ENCODE measurements at places on chromosomes 7 and 10.

DNA sequence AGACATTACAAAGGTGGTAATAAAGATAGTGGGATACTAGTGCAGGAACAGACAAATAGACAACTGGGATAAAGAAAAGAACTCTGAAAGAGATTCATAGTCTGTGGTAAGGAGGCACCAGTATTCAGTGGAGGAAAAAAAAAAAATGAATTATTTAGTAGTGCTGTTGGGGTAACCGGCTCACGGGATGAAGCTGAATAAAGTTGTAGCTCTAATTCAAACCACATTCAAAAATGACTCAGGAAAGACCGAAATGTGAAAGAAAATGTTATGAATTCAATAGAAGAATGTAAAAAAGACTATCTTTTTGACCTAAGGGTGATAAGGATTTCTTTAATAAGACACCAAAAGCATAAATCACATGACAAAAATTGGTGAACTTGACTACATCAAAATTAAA, 83.1 kb upstream of the HABP2 start:
- DNase-seq = no peak

GRCh38 chr10:451856-452255, 237.6 kb downstream of the DIP2C start:
- DNase-seq = no peak

DNA sequence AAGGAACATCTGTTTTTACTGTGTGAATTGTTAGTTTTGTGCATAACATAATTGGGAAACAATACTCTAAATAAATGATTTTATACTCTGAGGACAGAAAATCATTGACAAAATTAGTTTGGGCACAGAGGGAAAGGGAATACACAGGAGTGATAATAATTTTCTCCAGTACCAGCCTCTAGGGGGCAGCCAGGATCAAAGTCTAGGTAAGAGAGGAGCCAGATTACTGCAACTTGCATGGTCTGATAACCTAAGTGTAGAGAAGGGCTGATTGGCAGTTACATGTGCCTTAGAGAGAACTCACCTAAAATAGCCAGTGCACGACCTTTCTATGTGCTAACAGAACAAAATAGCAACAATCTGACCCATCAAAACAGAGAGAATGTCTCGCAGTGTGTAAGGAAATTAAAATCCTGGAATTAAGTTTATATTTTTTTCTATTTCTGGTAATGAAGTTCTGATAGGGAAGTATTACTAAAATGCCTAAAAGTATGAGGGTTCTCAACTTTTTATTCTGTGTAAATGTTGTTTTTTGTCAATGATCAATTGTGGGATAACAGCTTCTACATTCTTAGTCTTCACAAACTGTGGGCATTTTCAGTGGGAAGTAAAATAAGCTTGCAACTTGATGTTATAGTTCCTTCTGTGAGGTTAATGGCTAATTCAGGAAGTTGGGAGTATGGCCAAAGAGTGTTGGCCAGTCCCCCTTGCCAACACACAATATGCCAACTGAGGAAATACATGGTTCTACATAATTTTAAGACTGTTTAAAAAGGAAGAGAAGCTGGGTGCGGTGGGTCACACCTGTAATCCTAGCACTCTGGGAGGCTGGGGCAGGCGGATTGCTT, 66.4 kb downstream of the EXOC6 start:
- DNase-seq = peak; percentile 37

GRCh38 chr7:99006739-99007424, 128.6 kb downstream of the TRRAP start:
- no peak for DNase-seq

- no peak for DNase-seq
Observed at GRCh38 chr7:22351329-22351692, 5.6 kb downstream of the RAPGEF5 start.

DNA sequence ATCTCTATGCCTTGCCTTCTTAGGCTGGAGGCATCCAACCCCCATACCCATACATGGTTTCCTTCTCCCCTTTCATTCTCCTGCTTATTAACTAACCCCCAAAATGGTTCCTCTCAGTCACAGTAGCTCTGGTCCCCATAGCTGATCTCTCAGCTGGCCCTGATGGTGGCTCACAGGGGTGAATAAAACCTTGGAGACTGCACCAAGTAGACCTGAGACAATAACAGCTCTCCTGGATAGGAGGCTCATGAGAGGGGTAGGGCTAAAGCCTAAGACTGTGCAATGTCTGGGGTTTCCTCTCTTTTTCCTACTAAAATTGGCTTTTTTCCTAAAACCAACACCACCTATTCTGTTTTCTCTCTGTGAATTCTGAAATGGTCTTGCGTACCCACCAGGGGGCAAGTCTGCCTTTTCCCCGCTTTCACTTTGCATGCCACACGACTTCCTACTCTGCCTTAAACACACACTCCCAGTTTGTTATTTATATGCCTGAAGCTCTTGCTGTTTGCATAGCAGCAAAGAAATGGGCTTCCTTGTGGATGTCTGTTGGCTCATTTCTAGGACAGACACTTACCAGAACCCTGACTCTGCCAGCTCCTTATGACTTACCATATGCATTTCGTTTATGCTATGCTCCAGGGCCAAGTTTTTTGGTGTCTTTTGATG, 18.4 kb upstream of the PON1 start:
- no peak for DNase-seq

DNA sequence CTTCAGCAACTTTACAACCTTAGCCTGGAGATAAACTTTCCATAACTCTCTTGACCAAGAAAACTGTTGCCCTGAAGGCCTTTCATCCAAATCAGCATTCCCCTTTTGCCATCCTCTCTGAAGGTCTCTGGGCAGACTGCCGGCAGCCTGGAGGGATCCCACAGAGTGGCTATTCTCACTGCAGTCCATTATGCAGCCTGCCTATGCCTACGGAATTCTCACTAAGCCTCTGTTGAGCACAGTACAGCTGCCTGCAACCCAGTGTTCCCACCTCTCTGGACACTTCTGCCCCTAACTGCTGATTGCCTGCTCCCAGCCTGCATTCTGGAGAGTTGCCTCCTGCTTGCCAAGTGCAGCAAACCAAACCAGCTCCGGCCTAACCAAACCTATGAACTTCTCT, 548.9 kb upstream of the STEAP1 start:
- DNase-seq = no peak

DNA sequence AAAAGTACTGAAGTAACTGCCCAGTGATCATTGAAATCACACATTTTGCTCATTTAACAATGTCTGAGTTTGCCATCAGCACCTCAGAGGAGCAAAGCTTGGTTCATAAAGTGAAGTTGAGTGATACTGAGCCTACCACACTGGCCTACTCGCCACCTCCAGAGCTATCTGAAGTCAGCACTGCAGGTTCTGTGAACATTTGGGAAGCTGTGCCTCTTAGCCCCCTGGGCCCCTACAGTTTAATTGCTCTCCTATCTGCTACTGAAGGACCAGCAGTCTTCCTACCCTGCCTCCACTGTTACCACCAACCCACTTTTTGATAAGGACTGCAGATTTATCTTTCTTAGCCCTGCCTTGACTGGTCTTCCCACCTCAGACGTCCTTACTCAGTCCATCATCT, 2.0 kb upstream of the SEMA4G start:
- no peak for DNase-seq

GRCh38 chr7:110521357-110521911, 569.5 kb upstream of the LRRN3 start:
- DNase-seq = no peak

DNA sequence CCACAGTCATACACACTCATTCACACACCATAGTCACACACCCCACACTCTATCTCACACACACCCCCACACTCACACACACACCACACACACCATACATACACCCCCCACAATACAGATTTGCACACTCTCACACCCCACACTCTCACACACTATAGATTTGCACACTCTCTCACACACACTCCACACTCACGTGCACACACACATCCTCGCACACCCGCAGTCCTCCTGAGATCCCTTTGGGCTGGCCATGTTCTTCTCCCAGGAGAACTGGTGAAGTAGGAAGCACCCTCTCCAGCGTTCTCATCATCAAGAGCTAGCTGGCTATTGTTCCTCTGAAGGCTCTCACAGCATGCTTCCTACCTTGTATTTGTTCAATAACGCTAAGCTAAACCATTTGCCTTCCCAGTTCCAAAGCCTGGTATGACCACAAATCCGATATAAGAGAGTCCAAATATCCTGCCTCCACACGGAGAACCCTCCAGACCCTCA, 86.2 kb downstream of the HECW1 start:
- no peak for DNase-seq

- DNase-seq = peak; percentile 89
Observed at GRCh38 chr7:95758187-95758586, 14.2 kb upstream of the DYNC1I1 start.

- no peak for DNase-seq
Observed at GRCh38 chr7:115491744-115492380, 538.7 kb downstream of the TFEC start.

DNA sequence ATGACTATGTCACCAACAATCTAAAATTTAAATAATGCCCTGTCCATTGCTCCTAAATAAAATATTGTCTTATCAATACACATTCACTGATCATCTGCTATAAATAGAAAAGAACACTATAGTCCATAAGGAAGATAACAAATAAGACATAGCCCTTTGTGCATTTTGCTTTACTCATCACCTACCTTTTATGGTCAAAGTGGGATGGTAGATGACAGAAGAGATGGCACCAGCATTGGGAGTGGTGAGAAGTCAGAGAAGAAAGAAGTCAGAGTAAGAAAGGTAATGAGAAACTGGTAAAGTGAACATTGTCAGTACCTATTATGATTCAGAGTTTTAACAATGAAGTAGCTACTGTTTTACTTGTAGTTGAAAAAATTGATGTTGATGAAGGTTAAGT, 31.1 kb downstream of the SEMA3E start:
- no peak for DNase-seq

DNA sequence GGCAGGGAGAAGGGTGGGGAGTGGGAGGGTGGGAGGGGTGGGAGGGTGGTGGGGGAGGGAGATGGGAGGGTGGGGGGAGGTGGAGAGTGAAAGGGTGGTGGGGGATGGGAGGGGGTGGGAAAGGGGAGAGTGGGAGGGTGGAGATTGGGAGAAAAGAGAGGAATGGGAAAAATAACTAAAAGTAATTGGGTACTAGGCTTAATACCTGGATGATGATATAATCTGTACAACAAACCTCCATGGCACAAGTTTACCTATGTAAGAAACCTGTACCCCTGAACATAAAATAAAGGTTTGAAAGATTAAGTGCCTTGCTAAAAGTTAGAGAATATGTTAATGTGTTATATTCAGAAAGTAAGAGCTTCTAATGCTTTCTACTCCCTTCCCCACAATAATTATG, 564.9 kb downstream of the CNTNAP2 start:
- DNase-seq = no peak

DNA sequence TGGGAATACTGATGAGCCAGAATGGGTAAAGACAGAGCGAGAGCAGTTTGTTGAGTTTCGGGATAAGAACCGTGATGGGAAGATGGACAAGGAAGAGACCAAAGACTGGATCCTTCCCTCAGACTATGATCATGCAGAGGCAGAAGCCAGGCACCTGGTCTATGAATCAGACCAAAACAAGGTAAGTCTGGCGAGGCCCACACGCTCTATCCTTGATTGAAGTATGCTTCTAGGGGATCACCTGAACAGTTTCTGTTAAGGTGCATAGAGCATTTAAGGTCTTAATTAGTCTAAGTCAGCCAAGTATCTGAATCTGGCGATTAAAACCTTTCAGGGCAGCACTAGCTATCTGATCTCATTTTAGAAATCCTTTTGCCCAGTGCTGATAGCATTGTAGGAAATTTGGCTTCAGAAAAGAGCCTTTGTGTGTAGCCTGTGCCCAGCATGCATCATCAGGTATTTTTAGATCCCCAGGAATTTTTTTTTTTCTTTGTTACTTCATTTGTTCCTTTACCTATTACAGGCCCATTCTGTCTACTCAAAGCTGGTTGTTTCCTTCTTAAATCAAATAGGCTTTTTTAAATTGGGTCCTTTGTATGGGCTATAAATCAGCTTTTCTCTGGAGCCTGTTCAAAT, 8.0 kb downstream of the OPN1SW start:
- no peak for DNase-seq

DNA sequence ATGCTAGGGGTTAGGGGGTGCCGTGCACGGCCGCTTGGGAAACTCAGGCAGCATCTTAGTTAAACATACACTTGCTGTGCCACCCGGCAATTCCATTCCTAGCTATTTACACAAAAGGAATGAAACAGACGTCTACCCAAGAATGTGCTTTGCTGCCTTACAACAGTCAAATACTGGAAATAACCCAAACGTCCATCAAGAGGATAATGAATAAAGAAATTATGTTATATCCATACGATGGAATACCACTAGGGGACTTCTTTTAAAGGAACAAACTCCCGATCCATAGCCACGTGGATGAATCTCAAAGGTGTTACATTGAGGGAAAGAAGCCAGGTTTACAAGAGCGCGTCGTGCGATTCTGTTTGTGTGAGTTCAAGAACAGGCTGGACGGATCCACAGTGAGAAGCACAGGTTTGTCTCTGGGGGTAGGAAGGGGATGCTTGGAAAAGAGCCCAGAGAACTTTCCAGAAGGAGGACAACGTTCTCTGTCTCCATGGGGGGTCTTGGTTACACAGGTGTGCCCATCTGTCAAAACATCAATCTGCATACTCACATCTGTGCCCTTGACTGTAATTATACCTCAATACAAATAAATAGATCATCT, 41.8 kb downstream of the STK32C start:
- peak; percentile 40 for DNase-seq

- DNase-seq = no peak
Observed at GRCh38 chr7:45574669-45575500, 717 bp downstream of the ADCY1 start.

- DNase-seq = no peak
Observed at GRCh38 chr10:82811621-82812020, 936.6 kb downstream of the NRG3 start.

DNA sequence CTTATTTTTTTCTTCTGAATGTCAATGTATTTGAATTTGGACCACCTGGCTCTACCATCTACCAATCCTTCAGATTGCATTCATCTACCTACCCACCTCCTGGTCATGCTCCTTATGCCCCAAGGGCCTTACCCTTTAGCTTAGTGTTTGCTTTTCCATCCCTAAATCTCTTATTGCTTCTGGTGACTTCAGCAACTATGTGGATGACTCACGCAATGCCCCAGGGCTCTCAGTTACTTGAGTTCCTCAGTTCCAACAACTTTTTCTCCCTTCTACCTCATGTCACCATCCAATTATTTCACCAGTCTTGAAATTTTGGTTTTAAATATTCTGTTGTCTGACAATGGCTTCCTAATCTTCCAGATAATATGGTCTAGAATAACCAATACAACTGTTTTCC, 118.9 kb downstream of the CFAP58 start:
- DNase-seq = no peak

- DNase-seq = no peak
Observed at GRCh38 chr10:63268149-63268797, 135.1 kb downstream of the NRBF2 start.

DNA sequence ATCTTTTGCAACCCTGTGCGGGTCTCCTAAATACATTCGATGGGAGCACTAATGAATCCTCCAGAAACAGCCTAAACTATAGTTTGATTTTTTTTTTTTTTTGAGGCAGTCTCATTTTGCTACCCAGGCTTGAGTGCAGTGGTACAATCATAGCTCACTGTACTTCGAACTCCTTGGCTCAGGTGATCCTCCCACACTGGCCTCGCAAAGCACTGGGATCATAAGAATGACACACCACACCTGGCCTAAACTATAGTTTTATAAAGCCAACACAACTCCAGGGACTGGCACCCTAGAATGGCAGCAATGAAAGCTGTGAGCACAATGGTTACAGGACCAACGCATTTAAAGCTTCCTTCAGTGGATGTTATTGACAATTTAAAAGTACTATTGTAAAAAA, 14.5 kb upstream of the JMJD1C start:
- no peak for DNase-seq
